ENCODE measurements at places on chromosomes 6 and 20.

DNA sequence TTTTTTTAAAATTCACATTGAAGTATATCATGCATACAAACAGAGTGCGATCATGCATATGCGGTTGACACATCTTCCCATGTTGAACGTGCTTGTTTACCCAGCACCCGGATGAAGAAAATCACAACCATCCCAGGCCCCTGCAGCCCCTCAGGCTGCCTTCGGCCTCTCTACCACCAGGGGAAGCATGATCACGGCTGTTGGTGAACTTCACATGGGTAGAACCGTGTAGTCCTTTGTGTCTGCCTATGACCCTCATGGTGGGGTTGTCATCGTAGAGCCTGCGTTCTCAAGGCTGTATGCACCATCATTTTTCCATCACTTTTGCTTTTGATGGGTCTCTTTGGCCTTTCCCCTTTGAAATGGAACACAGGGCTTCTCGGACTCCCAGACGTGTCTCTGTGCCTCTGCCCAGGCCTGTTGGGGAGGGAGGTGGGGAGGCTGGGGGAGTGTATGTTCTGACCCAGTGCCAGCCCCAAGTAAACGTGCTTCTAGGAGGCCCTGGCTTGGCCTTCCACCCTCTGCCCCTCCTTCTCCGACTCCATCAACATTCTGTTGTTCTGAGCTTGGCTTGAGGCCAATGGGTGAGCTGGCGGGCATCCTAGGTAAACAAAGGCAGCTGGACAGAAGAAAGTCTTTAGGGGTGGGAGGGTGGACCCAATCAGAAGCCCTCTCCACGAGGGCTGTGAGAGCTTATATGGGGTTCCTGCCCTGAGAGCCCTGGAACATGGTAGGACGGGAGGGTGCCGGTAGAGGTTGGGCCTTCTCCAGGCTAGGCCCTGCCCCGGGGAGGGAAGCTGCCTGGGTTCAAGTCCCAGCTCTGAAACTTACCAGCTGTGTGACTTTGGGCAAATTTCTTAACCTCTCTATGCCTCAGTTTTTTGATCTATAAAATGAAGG lies 39.7 kb downstream of the TGM2 start:
- no peak for DNase-seq

- no peak for DNase-seq
Observed at GRCh38 chr6:136236466-136237293, 13.4 kb downstream of the MTFR2 start.

DNA sequence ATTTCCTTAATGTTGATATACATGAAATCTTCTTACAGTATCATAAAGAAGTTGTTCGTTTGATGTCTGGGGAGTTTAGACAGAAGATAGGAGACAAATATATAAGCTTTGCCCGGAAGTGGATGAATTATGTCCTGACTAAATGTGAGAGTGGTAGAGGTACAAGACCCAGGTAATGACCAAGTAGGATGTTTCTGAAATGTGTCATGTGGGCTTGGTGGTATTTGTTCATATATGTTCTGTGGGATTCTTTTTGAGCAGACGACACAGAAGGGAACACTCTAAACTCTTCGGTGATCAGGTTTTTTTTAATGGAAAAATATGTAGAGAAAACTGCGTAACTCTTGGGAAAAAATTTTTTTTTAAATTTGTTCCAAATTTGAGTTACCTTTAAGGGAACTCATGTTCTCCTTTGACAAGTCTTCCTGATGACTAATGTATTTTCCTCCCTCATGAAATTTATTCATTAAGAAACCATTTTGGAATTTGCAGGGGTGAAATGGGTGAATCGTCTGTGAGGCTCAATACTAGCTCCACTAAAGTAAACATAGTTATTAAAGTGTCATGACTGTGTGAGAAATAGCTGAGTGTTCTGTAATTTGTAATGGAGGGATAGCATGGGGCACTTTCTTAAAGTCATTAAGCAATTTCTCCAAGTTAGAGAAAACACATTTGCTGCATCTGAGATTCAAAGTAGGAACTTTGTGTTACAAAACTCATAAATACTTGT lies 100.6 kb downstream of the MAP3K4 start:
- DNase-seq = no peak

DNA sequence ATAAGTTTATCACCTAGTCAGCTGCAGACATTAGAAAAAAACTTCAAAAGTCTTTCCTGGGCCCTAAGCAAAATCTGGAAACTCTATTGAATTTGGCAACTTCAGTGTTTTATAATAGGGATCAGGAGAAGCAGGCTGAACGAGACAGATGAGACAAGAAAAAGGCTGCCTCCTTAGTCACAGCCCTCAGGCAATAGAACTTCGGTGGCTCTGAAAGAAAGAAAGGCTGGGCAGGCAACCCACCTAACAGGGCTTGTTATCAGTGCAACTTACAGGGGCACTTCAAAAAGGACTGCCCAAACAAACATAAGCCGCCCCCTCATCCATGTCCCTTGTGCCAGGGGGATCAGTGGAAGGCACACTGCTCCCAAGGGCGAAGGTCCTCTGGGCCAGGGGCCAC lies 657.9 kb upstream of the HS3ST5 start:
- no peak for DNase-seq

- DNase-seq = no peak
Observed at GRCh38 chr6:8750627-8751026, 315.3 kb upstream of the SLC35B3 start.

GRCh38 chr6:84353459-84354423 lies 126.3 kb upstream of the CEP162 start:
- no peak for DNase-seq

DNA sequence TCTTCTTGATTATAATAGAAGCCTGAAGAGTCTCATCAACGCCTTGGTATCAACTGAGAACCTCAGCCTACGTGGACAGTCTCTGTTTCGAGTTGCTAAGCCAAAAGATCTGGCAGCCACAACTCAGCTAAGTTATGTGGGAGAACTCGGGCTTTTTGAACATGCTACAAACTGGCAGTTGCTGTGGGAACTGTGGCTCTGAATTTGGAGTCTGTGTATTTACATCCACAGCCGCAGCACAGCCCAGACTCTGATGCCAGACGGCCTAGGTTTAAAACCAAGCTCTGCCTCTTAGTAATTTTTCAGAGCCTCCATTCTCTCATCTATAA lies 35.8 kb downstream of the RIPOR2 start:
- DNase-seq = no peak

DNA sequence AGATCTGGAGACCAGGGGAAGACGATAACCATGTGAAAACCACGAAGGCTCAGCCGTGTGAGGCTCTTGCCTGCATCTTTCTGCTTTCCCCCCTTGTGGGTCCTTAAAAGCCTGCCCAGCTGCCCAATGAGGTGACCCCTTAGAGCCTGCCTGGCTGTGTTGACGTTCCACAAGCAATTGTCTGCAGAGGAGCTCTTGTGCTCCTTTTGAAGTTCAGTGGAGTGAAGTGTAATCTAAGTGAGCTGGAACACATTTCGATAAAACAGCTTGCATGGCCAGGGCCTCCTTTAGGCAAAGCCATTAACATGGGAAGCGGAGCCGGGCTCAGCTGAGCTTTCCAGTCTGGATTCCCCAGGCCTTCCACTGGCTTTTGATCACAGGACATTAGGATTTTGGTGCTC lies 27.3 kb upstream of the TCP11 start:
- no peak for DNase-seq

DNA sequence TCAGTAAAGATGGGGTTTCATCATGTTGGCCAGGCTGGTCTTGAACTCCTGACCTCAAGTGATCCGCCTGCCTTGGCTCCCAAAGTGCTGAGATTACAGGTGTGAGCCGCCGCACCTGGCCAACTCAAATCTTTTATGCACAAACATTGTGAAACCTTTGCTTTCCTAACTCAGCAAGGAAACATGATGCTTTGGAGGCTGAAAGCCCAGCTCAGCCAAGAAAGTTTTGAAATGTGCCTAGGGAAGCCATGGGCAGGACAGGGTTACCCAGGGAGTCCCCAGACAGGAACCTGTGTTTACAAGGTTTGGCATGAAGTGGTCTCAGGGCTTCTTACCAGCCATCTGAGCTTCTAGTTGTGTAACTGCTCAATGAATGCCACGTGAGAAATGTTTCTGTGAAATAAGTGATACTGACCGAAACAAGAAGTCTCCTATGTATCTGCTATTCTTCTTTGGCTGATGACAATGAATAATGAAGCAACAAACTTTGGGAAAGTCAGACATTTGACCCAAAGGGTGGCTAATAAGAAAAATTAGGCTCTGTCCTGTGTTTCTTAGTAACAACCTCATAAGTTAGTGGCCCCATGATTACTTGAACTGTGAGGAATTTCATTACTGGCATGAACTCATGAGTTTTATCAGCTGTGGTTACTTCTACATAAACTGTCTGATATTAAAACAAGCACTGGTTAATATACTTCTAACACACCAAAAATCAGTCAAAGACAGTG lies 163.5 kb downstream of the KIF6 start:
- no peak for DNase-seq

DNA sequence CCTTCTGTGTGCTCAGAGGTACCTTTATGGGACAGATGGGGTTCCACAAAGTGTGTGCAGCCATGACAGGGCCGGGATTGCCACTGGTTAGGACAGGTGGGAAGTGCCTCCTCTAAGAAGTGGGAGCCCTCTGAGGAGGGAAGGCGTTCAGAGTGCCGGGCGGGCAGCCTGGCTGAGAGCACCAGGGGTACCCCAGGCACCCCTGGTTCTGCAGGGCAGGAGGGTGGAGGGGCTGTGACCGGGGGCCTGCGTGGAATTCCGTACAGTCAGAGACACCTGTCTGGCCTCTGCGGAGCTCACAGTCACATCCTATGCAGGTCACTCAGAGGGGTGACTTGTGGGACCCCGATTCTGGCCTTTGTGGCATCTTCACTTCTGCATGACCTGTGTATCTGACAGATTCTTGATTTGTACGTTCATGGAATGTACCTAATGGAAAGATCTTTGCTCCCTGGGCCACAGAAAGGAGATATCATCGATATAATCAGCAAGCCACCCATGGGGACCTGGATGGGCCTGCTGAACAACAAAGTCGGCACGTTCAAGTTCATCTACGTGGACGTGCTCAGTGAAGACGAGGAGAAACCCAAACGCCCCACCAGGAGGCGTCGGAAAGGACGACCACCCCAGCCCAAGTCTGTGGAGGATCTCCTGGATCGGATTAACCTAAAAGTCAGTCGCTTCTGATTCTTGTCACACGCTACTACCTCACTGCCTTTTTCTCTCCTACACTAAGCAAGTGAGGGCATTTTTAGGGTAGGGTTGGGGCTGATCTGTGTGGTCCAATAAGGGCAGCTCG lies 190.9 kb downstream of the SASH1 start:
- DNase-seq = no peak

GRCh38 chr6:79602859-79603258 lies 28.3 kb upstream of the SH3BGRL2 start:
- no peak for DNase-seq

- DNase-seq = no peak
Observed at GRCh38 chr20:20488388-20488787, 120.5 kb downstream of the INSM1 start.

DNA sequence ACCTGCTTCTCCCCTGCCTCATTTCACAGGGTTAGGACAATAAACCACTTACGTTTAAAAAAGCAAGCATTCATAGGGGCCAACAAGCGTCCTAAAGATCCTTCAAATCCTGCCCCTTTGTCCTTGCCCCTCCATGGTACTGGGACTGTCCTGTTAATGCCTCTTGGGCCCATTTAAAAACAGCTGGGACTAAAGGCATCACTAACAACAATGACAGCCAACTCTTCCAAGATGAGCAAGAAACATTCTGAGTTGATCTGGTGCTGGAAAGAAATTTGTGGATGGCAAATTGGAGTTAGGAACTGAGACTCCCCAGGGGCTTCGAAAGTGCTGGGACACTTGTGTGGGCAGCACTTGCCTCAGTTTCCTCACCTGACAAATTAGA lies 93.4 kb downstream of the ZMYND8 start:
- DNase-seq = no peak

- DNase-seq = no peak
Observed at GRCh38 chr6:143872201-143872600, 7.9 kb downstream of the ZC2HC1B start.

- no peak for DNase-seq
Observed at GRCh38 chr6:136969930-136970329, 47.8 kb downstream of the SLC35D3 start.

DNA sequence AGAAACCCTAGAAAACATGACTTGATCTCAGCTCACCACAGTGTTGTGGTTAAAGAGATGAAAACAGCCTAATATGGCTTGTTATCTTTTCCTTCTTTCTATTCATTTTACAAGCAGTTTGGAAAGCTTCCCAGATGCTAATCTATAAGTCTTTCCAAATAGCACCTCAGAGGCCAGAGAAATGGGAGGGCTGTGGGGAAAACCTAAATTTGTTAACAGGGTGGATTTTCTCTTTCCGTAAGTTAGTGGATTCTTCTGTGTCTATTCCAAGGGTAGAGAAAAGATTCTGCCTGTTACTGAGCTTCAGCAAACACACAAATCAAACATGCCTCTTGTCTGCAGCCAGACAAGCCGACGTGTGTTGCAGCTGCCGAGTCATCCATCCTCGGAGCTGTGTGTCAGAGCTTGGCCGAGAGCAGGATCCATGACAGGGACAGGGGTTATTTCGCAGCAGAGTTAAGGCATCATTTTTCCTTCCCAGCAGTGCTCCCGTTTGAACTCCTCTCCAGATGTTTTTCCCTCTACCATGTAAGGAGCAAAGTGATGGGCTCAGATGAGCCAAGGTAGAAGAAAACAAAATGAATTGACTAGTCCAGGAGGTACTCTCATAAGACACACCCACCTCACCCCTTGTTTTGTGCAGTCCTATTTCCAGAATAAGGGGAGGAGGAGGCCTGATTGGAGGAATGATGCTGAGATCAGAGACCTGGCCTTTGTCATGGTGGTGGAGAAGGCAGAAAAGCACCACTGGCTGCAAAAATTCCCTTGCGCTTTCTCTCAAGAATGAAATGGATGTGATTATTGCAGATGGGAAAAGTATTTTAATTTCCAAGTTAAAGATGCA lies 560.0 kb downstream of the C6orf118 start:
- no peak for DNase-seq

- DNase-seq = no peak
Observed at GRCh38 chr6:113591896-113592827, 265.0 kb upstream of the MARCKS start.

- peak; percentile 74 for DNase-seq
Observed at GRCh38 chr6:27503436-27504030, 30.6 kb upstream of the ZNF184 start.

DNA sequence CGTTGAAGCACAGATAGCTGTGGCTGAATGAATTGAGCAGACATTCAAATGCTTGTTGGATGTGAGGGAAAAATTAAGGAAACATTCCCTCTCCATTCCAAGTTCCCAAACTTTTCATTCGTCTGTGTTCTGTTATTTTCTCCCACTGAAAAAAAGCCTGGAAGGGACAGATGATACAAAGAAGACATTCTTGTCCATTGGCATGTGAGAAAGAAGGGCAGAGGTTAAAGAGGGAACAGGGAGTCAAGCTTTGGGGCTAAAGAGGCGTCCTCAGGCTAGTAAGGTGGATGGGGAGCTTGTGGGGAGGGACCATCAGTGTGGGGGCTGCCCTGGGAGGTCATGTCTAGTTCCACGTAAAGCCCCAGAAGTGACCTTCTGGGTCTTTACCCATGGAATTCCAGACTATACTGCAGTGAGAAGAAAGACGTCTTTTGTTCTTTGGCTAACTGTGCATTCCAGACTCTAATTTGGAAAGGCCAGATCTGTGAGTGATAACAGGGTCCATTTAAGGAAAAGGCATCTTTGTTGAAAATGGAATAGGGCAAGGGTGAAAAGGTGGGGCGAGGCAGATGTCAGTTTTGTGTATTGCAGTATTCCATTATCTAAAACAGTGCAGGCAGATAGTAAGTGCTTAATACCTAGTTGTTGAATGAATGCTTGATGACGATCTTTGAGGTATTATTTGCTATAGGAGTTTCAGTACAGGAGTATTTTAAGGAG lies 117.5 kb downstream of the SOX4 start:
- DNase-seq = no peak

Data from OCI-LY7 (cell line).